Spinal cord (tissue), 10 donors: ENCODE measurements at places on chromosomes 11 and 22. TPM values are rescaled to one million over a fixed set of nuclear protein-coding genes. Genes with fewer than 3 reads are reported as not detected.
A peak's percentile ranks its signal among the peaks of the same experiment; 100 is the strongest.

GRCh38 chr11:61516191-61516590 lies 7.6 kb downstream of the LRRC10B start:
- peaks cover 31% of the 10 kb centered on the region for H3K36me3 ChIP-seq
- DNase-seq = peak; percentile 30
- no peak overlapping the region for H3K4me3 ChIP-seq
- peaks cover 2% of the 10 kb centered on the region for H3K27me3 ChIP-seq
- no peak overlapping the region for H3K27ac ChIP-seq

DNA sequence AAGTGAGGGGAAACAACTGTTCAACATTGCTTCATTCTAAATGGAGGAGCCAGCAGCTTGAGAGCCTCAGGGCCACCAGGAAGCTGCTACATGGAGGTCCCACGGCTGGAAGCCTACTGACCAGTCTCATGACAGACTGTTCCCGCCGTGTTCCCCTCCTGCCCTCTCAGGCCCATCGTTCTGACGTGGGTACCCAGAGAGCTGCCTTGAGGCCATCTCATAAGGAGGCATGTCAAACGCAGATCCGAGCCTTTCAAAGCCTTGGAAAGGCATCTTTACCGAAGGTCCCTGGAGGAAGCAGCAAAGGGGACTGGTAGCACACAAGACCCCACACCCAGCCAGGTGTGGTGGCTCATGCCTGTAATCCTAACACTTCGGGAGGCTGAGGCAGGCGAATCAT lies 8.3 kb upstream of the ARHGEF17 start:
- peaks cover 8% of the 10 kb centered on the region for H3K4me1 ChIP-seq
- H3K4me3 ChIP-seq = no peak overlapping the region
- H3K27me3 ChIP-seq = no peaks in the 10 kb centered on the region
- DNase-seq = no peak
- H3K27ac ChIP-seq = no peak overlapping the region

- peak overlapping the region; percentile 1 for H3K27ac ChIP-seq
- no peaks in the 10 kb centered on the region for H3K27me3 ChIP-seq
- H3K36me3 ChIP-seq = no peaks in the 10 kb centered on the region
- no peak for DNase-seq
Measured at GRCh38 chr22:28939394-28939793, 56.0 kb downstream of the ZNRF3 start.

GRCh38 chr11:64368673-64369074 lies 9.7 kb downstream of the RPS6KA4 start:
- H3K27ac ChIP-seq = no peak overlapping the region
- no peak overlapping the region for H3K4me3 ChIP-seq
- peaks cover 2% of the 10 kb centered on the region for H3K4me1 ChIP-seq
- H3K27me3 ChIP-seq = peaks cover 6% of the 10 kb centered on the region
- peaks cover 70% of the 10 kb centered on the region for H3K36me3 ChIP-seq

GRCh38 chr22:21709688-21710087 lies 25.9 kb downstream of the YPEL1 start:
- no peaks in the 10 kb centered on the region for H3K27me3 ChIP-seq
- peaks cover 16% of the 10 kb centered on the region for H3K4me1 ChIP-seq
- no peak for DNase-seq
- H3K4me3 ChIP-seq = no peak overlapping the region

Gene HBG1
- 1,550 TPM for total RNA-seq

Gene CARD16
- total RNA-seq = 9.7 TPM

DNA sequence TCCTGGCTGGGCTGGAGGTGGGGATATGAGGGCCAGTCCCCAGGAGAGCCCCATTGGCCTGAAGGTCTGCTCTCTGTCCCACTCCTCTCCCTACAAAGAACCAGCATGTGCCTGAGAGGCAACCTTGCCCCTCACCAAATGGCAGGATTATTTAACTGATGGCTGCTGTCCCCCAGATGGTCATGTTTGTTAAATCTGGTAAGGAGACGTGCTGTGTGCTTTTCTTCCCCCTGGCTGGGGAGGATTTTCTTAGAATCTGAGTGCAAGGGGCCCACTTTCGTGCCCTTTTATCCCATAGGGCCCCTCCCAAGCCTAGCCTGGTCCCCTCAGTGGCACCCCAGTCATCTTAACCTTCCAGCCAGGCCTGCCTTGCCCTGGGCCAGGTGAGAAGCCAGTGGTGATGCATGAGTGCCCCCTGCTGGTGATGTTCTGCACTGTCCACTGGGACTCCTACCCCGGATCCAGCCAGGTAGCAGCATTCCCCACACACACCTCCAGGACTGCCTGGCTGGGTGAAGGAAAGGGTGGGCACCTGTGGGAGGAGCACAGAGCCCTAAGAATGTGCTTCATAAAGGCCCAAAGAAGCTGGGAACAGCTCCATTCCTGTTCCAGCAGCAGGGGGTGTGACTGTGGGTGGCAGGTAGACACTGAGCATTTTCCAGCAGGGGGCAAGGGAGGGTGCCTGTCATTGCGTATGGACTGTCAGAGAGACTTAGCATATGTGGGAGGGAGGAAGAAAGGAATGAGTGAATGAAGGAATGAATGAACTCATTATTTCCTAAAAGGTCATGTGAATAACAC lies 28.9 kb downstream of the MFNG start:
- no peak for DNase-seq
- no peak overlapping the region for H3K4me3 ChIP-seq
- H3K27ac ChIP-seq = no peak overlapping the region
